ENCODE measurements at places on chromosomes 2 and 18. TPM values are rescaled to one million over a fixed set of nuclear protein-coding genes. Genes with fewer than 3 reads are reported as not detected.

XIRP2 gene
- total RNA-seq = 277 TPM

FOXD4L1 gene
- not detected for total RNA-seq

UGT1A9 gene
- total RNA-seq = not detected

- no peak for DNase-seq
Measured at GRCh38 chr18:75409806-75410205, 17.7 kb downstream of the SMIM21 start.

- no peak for DNase-seq
Measured at GRCh38 chr2:235148201-235149170, 196.7 kb downstream of the SH3BP4 start.

- DNase-seq = peak; percentile 60
Measured at GRCh38 chr2:149928011-149928410, 340.4 kb upstream of the MMADHC start.

DNA sequence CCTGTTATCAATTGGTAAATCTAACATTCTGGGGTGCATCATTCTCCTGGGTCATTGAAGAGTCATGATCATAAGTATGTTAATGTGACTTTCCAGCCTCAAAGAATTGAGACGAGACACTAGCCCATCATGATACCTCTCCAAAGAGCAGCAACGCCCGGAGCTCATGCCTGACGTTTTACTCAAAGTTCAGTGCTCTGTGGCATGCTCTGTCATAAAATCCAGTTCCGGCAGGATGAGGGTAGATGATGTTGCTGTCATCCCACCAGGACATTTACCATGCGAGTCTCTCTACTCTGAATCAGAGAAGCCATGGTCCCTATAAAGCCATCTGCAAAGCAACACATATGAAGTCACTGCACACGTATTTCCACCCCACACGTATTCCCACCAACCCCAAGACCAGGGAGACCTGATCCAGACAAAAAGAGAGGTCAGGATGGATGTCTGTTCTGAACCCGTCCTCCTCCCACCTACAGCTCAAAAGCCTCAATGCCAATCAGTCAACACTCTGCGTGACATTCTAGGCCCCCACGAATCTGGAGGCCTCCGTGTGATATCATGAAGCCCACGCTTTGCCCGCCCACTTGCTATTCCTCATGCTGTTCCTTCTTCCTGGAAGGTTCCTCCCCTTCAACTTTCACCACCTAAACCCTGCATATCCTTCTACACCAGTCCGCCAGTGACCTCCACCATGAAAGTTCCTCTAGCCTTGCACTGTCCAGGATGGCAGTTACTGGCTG is 85.8 kb downstream of the DNMT3A start:
- DNase-seq = no peak

DNA sequence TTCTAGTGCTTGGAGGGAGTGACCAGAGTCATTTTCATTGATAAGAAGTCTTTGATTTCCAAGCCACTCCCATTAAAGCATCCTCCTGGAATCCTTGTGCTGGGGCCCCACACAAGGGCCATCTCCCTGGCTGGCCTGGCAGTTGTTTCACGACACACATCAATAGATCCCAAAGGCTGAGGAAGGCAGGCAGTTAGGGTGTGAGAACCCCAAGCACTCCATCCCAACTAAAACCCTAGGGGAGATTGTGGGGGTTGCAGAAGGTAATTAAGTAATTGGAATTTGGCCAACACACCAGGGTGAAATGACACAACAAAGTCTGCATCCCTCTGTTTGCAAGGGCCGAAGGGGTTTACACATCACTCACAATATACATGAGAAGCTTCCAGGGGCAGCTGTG is 578.1 kb upstream of the SYT4 start:
- DNase-seq = no peak

DNA sequence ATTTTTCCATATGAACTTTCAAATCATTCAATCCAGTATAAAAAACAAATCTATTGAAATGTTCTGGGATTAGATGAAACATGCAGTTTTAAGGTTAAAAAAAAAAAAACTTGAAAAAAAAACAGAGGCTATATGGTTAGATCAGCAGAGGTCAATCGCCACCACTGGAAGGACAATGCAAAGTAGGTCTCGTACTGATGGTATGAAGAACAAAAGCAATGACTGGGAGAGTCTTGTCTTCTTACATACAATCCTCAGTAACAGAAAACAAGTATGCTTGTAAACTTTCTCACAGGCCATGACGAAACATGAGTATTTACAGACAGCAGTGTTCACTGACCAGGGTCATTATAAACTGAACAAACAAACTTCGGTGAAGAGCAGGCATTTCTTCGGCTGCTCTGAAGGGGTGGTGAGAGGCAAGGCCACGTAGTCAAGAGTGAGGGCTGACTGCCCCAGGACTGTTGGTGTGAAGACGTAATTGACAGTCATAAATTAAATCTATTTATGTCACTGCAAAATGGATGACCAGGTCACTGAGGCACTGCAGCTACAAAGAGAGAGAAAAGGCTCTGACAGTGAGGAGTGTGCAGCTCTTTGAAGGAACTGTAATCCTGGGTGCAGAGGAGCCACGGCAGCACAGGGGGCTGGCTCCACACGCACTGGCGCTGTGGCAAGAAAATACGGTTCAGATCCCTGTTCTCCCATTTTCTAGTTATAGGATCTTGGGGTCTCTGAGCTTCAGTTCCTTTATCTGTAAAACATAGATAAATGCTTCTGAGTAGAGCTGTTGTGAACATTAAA is 60.0 kb downstream of the NXPH2 start:
- no peak for DNase-seq

DNA sequence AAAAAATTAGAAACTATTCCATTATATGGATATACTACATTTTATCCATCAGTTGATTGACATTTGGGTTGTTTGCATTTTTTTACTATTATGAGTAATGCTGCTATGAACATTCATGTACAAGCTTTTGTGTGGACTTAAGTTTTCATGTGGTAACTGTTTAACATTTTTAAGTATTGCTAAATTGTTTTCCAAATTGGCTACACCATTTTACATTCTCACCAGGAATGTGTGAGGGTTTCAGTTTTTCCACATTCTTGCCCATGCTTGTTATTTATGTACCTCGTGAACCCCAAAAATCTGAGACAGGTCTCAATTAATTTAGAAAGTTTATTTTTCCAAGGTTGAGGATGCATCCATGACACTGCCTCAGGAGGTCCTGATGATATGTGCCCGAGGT is 3.1 kb upstream of the TXNL4A start:
- no peak for DNase-seq

GRCh38 chr2:178589335-178589734 is 109.1 kb downstream of the PLEKHA3 start:
- peak; percentile 15 for DNase-seq

GRCh38 chr2:152718909-152719645 is 657 bp downstream of the ARL6IP6 start:
- DNase-seq = peak; percentile 88

- DNase-seq = no peak
Measured at GRCh38 chr2:46843316-46843715, 72.3 kb downstream of the MCFD2 start.
